Tracheal epithelial cell (primary cell): ENCODE measurements at places on chromosomes 12 and 14. TPM values are rescaled to one million over a fixed set of nuclear protein-coding genes. Genes with fewer than 3 reads are reported as not detected.

PMCH gene
- 0.64 TPM in 1 of 2 replicates, not detected in the other for total RNA-seq

IAPP gene
- not detected in 2 replicates for total RNA-seq

PAPLN gene
- total RNA-seq, result 5.5 and 11.8 TPM in 2 replicates

TMEM119 gene
- 0.96 TPM in 1 of 2 replicates, not detected in the other for total RNA-seq
